ENCODE measurements at places on chromosomes 3 and 15.

DNA sequence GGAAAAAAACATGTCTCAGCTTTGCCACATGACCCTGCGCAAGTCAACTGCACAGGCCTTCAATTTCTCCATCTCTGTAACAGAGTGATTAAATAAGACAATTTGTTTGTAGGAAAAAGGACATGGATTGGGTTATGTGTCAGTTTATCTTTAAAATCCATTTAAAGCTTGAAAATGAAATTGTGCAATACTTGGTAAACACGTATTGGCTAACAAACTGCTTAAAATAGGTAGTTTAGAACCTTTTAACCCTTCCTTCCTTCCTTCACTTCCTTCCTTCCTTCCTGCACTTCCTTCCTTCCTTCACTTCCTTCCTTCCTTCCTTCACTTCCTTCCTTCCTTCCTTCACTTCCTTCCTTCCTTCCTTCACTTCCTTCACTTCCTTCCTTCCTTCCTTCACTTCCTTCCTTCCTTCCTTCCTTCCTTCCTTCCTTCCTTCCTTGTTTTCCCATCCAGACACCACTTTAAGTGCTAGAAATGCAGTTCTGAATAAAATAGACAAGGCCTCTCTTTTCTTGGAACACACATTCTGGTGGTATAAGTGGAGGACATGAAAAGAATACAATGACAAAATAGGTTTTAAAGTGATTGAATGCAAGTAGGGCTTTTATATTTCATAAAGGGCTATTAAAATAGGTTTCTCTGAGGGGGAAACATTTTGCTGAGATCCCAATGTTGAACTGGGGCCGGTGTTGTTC is 130.2 kb upstream of the TP63 start:
- no peak for DNase-seq

GRCh38 chr3:98731720-98732285 is 31.3 kb upstream of the ST3GAL6 start:
- DNase-seq = no peak

- DNase-seq = no peak
These were observed 114.9 kb downstream of the SLC25A26 start for GRCh38 chr3:66335671-66336070.

GRCh38 chr3:27637346-27637995 is 84.7 kb downstream of the EOMES start:
- DNase-seq = no peak

DNA sequence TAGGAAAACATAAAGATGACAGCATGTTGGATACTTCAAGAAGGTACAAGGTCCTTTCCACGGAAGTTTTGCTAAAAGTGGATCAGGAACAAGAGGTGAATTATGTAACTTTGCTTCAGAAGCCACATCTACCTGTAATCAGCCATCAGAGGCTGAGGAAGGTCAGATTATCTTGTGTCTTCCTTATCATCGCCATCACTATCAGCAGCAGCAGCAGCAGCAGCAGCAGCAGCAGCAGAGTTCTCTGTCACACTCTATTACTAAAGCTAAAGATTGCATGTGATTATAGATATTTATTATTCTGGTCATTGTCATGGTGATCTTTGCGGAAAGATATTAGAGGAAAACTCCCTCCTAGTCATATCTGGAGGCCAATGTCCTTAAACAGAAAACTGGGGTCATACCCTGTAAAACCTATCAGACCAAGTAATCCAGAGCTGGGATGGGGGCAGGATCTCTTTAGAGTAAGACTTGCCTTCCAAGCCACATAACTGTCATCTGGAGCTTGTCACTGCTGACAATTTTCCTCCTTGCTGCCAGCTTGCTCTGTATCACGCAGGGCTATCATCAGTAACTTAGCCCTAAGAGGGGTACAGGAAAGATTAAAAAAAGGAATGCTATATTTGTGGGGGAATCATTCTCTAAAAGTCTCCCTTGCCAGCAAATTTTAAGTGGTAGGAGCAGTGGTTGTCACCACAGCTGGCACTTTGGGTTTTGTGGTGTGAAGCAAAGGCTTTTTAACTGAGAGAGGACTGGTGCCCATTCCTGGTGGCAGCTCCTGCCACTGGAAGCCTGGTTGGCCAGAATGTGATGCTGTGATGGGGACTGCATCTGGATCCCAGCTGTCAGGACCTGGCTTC is 130.9 kb upstream of the RASGRP1 start:
- DNase-seq = no peak

- no peak for DNase-seq
These were observed 42.7 kb downstream of the ITGA11 start for GRCh38 chr15:68389041-68389930.

- no peak for DNase-seq
These were observed 80.9 kb downstream of the STT3B start for GRCh38 chr3:31613654-31614053.
